NCI-H526 treated with DMSO at 0.1 percent for 48 hours (cell line): ENCODE measurements at places on chromosomes 13 and 19.
A peak's percentile ranks its signal among the peaks of the same experiment; 100 is the strongest.

DNA sequence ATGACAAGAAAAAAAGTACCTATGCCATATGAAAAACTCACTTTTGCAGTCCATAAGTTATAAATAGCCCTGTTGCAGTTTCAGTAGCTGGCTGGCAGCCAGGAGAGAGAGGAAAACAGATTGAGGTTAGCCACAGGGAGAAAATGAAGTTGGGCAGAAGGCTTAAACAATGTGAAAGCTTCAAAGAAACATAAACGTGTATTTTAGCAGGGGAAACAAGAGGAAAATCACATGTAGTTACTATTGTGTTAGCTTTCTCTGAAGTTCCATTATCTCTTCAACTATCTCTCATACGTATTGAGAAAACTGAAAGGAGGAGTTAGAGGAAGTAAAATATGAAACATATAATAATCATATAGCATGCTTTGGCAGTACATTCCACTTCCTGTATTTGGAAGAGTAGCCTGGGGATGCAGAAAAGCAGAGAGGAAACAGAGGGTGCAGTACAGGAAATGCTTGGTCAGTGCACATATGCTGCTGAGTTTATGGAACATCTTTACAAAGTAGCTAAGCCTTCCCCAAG, 1551.1 kb downstream of the EFNB2 start:
- no peak for DNase-seq

DNA sequence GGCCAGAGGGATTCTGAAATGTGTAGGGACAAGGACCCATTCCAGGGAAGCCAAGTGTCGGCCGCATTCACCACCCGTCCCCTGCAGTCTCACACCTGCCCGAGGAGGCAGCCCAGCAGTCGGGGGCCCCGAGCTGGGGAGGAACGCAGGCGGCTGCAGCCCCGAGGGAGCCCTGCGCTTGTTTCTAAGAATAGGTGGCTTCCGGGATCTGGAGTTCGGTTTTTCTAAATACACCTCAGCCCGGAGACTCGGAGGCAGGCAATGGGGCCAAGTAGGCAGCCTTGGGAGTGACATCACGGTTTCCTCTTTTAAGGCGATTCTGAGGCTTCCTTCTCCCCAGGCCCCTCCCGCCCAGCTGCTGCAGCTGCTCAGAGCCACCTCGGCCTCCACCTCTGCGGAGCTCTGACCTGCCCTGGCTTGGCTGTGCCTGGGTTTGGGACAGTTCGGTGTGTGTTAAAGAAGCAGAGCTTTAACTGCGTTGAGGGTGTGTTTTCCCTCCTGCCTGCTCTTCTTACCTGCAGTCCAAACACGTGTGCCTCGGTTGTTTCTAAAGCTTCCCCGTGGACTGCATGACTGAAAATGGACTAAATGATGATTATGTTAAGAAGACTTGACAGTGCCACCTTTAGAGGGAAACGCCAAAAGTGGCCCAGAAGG, 80.5 kb downstream of the COL4A2 start:
- no peak for DNase-seq

- no peak for DNase-seq
Observed at GRCh38 chr13:27559719-27560118, 60.6 kb downstream of the LNX2 start.

DNA sequence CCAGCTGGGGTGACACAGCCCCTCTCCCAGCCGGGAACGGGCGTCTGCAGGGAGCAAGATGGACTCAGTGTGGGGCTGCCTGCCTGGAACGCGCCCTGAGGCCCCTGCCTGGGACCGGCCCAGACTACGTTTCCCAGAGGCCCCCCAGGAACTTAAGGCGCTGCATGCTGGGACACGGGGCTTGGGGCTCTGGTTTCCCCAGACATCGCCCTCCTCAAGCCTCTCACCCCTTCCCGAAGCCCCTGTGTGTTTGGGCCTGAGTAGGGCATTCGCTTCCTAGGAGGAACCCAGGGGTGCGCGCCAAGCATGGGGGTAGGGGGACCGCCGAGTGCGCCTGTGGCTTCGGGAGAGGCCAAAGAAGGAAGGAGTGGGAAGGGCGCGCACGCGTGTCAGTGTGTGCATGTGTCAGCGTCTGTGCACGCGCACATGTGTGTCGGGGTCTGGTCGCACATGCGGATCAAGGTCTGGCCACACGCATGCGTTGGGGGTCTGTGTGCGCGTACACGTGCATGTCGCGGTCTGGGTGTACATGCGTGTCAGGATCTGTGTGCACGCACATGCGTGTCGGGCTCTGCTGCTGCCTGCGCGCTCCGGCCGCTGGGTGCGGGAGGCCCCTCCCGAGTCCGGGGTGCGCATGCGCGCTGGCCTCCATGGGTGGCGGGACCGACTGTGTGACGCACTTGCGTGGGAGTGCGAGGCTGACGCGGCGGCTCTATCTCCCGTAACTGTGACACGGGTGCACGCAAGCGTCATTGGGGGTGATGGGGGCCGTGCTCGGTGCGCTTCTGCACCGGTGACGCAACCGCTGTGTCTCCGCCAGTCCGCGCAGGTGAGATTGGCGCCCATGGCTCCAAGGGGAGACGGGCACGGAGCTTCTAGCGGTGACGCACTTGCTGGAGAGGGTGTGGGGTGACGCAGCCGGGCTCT, 16.2 kb downstream of the ZNF331 start:
- peak; percentile 70 for DNase-seq

GRCh38 chr19:50835785-50836542, 2.6 kb upstream of the KLK15 start:
- peak; percentile 28 for DNase-seq

- no peak for DNase-seq
Observed at GRCh38 chr19:8835446-8835845, 3.3 kb downstream of the MBD3L1 start.

DNA sequence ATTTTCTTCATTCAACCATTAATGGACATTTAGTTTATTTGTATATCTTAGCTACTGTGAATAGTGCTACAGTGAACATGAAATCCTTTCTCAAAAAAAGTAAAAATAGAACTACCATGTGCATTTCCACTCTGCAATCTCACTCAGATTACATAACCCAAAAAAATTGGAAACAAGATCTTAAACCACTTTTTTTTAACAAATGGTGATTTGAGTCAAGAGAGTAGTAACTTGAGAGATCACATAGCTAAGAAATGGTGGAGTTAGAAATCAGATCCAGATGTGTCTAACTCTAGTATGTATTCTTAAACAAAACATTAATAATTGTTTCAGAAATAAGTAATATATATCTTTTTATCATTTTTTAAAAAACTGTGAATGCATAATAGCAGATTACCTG, 318.3 kb upstream of the SGCG start:
- DNase-seq: no peak

GRCh38 chr13:112748947-112749735, 59.3 kb downstream of the ATP11A start:
- no peak for DNase-seq

DNA sequence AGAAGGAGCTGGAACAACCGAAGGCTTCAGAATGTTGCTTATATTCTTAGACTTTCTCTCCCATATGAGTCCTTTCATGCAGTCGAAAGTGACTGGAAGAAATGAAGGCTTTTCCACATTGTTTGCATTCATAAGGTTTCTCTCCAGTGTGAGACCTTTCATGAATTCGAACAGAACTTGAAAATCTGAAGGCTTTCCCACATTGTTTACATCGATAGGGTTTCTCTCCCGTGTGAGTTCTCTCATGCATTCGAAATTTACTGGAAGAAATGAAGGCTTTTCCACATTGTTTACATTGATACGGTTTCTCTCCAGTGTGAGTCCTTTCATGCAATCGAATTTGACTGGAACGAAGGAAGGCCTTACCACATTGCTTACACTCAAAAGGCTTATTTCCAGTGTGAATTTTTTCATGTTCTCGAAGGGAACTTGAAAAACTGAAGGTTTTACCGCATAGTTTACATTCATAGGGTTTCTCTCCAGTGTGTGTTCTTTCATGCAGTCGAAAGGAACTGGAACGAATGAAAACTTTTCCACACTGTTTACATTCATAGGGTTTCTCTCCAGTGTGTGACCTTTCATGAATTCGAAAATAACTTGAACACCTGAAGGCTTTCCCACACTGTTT, 21.5 kb downstream of the ZNF14 start:
- DNase-seq: no peak

- DNase-seq: no peak
Observed at GRCh38 chr19:5341448-5341820, 822 bp upstream of the PTPRS start.
